RCC 7860 (cell line): ENCODE measurements at places on chromosomes 5 and 9.

DNA sequence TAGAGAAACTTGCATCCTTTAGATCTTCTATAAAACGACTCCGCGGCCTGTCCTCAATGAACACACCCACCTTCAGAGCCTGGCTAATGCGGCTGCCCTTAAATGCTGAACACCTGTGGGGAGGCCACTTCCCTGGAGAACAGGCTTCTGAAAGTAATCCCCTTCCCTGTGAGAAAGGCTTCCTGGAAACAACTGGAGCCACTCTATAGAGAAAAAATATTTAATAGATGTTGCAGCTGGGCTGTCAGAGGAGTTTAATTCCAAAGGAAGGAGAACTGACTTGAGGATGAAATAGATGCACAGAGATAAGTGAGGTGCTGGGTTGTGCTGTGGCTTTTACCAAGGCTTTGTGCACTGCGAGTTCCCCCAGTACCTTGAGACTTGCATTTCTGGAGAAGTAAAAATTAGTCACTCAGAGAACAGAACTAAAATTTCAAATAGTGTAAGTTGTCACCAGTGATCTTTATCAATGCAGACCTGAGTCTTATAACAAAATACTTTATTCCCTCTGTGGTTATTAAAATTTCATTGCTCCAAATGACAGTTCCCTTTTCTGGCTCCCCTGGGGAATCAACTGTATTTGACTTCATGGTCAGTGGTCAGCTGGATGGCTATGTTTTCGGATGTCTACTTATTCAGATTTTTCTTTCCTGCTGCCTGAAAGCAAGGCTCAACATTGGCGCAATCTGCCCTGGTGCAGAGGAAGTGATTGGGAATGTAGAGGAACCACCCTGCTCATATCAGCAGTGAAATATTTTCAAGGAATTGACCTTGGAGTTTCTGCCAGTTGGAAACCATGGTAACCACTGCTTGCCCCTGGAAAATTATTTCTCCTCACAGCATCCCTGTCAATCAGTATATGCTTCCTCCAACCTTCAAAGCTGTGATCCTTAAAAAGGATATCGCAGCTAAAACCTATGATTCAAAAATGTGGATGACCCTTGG lies 238.8 kb downstream of the SMARCA2 start:
- DNase-seq, result no peak

- no peak for DNase-seq
Observed at GRCh38 chr5:140547508-140548299, at the start of gene EIF4EBP3. Gene EIF4EBP3 (plus strand): TSS chr5:140547662. CDS start chr5:140547738, 76 bp downstream.

DNA sequence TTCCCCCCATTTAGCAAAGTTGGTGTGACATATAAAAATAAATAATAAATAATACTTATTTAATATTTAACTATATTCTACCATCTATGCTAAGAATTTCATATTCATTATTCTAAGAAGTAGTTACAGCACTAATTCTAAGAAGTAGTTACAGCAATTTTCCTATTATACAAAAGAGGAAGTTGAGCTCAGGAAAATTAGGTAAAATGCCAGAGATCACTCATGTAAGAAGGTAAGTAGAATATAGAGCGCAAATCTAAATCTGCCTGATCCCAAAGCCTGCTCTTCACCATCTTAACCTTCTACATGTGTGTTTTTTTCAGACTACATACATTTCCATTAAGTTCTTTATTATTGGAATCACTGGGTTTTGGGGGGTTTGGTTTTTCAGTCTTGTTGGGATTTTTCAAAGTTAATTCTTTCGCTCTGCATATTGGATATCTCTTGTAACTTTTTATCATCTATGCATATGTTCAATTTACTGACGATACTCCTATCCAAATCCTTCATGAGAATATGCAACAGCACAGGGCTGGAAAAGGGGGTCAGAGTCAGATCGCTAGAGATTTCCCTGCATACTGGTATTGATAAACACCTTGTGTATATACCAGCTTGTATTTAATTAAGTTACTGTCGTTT lies 852.1 kb downstream of the MAT2B start:
- DNase-seq, result no peak

DNA sequence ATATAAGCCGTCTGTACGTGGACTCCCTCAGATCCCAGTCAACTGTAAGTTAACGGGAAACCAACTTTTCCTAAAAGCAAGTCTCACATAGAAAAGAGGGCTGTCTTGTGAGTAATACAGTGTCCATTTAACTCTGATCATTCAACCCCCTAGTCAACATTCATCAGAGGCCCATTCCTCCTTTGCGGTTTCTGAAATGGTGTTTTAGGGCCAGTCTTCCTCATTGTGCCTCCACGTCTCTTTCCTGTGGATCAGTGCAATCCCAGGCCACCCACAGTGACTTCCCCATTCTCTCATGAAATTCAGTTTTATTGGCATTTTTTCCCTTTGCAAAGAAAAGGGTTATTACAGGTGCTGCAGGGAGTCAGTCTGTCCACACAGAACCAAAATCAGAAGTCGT lies 261.8 kb downstream of the NR3C1 start:
- no peak for DNase-seq

DNA sequence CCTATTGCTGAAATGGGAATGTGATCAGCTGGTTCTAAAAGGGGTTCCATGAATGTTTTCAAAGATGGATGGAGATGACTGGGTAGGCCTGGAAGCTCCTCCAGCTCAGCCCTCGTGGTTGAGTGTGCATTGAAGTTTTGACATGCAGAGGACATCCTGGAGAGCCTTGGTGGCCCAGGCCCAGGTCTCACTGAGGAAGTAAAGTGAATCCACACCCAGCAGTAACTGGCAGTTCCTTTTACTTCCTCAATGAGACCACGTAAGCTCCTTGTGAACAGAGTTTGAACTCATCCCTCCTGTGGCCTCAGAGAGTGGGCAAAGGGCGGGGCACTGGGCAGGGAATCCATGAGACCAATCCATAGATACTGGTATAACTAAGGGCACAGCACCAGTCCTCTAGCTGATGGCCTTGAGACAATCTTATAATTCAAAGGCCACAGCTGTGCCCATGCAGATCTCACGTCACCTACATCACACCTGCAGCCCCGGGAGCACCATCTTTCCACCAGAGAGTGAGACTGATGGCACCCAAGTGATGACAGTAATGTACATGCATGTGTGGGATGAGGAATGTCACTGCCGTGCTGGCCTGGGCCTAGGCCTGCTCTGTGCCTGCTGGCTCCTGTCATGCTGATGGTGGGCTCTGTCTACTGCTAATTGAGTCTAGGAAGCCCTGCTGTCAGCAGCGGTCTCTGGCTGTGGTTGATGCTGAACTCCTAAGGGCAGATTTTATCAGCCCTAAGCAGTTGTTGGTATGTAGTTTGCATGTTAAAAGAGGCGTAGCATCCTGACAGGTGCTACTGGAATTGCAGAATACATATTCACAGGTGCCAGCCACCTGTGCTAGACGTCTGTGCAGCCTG lies 257.8 kb downstream of the FSTL4 start:
- no peak for DNase-seq
